Activated T-helper 1 cell treated with Interleukin-2 at 50 U/mL for 16 hours (primary cell): ENCODE measurements at places on chromosomes 5 and 9.
A peak's percentile ranks its signal among the peaks of the same experiment; 100 is the strongest.

- DNase-seq: no peak
These were observed 158.5 kb downstream of the TRPM3 start for GRCh38 chr9:70962761-70963440.

GRCh38 chr9:87337335-87338087 is 160.2 kb upstream of the DAPK1 start:
- no peak for DNase-seq

GRCh38 chr5:139696167-139696893 is 48.2 kb downstream of the CXXC5 start:
- no peak for DNase-seq

DNA sequence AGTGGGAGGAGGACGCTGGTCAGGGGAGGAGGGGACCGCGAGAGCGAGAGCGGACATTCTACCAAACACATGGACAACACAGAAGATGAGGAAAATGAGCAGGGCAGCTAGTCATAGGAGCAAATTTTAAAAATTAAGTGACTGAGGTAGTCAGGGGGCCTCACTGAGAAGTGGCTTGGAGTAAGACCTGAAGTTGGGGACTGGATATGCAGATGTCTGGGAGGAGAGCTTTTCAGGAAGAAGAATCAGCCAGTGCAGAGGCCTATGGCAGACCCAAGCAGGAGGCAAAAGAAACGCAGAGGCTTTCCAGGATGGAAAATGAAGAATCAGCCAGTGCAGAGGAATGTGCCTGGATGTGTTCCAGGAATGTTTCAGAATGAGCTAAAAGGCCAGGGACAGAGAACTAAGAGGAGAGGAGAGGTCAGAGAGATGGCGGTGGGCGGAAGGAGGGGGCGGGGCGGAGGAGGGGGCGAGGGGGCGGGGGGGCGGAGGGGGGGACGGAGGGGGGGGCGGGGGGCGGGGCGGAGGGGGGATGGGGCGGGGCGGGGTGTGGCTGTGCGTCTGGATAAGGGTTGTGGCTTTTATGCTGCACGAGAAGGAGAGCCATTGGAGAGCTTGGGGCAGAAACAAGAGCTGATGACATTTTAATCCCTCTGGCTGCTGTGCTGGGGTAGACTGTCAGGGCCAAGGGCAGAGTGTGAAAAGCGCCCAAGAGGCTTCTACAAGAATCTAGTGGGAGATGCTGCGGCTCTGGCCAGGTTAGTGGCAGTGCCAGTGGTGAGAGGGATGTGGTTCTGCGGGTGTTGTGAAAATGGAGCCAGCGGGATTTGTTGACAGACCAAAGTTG is 129.6 kb downstream of the KCNIP1 start:
- DNase-seq: no peak

DNA sequence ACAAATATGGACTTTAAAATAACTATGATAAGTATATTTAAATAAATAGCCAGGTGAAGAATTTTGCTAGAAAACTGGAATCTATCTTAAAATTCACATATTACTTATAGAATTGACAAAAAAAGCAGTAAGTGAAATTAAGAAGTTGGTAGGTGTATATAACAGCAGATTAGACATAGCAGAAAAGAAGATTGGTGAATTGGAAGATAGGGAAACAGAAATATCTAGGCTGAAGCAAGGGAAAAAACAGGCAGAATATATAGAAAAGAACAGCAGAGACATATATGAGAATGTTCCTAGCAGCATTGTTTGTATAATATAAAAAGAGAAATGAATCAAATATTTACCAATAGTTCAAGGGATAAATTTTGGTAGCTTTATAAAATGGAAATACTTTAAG is 294.9 kb downstream of the TMEM232 start:
- DNase-seq: no peak

- DNase-seq: no peak
These were observed 208.3 kb downstream of the MCTP1 start for GRCh38 chr5:95076395-95077185.

GRCh38 chr5:39822020-39822419 is 397.2 kb upstream of the DAB2 start:
- DNase-seq: no peak

- DNase-seq: no peak
These were observed 34.1 kb upstream of the ARRDC3 start for GRCh38 chr5:91417219-91417618.

DNA sequence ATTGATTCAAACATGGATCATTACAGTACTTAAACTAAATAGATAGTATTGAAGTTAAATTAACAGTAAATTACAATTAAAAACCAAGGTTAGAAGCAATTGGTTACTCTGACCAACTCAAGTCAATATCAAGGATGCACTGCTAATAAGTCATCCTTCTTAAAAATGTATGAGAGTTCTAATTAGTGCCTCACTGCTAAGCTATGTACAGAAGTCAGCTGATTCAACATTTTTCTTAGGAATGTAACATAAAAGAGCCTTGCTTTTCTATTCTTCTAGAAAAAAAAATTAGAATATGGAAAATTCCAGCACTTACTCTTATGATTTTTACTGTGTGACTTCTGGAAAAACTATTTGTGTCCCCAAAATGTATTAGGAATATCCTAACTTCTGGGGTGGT is 75.7 kb upstream of the FBN2 start:
- DNase-seq: no peak

GRCh38 chr9:134251296-134252069 is 74.8 kb upstream of the RXRA start:
- DNase-seq: no peak

- DNase-seq: no peak
These were observed 536.6 kb downstream of the PDE4D start for GRCh38 chr5:59356813-59357380.

DNA sequence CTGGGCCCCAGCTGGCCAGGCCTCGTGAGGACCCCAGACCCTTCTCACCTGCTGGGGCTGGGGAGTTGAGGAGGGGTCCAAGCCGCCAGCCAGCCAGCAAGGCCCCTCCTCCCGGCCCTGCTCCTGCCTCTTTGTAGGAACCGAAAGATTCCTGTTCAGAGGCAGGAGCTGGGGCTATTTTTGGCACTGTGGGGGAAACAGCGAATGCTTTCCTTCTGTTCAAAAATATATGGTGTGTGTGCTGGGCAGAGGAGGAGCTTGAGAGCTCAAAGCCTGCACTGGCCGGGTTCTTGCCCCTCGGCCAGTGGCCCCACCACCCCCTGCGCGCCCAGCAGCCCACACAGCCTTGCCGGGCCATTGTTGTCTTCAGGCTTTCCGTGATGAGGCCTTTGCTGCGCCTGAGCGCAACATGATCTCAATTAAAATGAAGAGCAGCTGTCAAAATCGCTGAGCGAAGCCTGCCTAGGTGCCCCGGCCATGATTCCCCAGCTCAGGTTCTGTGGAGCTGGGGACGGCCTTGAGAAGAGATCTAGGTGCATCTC is 13.4 kb downstream of the NCS1 start:
- DNase-seq: no peak

GRCh38 chr9:92775466-92775865 is 10.8 kb upstream of the BICD2 start:
- no peak for DNase-seq

GRCh38 chr9:89872913-89873707 is 268.3 kb downstream of the GADD45G start:
- DNase-seq: no peak

GRCh38 chr5:98734646-98735045 is 38.8 kb upstream of the RGMB start:
- DNase-seq: no peak

GRCh38 chr5:158801893-158802292 is 297.8 kb downstream of the EBF1 start:
- DNase-seq: no peak

- peak; percentile 48 for DNase-seq
These were observed 113.4 kb downstream of the SYK start for GRCh38 chr9:90914868-90915483.

- DNase-seq: no peak
These were observed 192.4 kb downstream of the DOCK8 start for GRCh38 chr9:406886-407654.

DNA sequence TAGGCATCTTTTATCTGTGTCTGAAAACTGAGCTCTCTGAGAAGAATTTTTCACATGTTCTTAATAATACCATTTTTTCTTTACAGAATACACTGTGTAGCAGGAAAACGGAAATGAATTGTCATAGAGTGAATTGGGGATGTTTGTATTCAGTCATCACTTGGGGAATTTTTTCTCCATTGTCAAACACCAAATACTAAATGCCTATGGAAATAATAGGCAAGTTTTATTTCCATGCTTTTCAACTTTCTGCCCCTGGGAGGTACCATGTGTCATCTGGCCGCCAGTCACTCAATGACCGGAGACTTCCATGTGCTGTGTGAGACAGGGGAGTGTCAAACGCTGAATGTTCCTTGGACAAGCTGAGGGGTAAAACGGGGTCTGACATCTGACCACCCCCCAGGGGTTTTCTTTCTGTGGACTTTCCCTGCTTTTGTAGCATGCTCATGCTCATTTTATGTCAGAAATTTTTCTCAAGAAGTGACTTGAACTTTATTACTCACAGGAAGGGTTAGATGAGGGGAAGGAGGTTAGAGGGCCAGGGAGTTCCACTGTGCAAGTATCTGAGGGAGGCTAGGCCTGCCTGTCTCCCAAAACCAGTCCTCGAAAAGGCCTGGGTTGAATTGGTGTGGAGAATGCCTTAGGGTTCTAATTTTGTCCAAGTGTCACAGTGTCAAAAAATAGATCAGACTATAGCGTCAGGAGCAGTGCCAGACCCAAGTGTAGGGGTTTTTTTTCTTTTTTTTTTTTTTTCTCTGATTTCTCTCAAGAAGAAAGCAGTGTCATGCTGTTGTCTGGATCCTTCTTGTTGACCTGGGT is 438.6 kb downstream of the AGTPBP1 start:
- DNase-seq: no peak

- no peak for DNase-seq
These were observed 112.6 kb upstream of the SPDL1 start for GRCh38 chr5:169471021-169471420.

- DNase-seq: no peak
These were observed 8.3 kb downstream of the FOXD1 start for GRCh38 chr5:73440262-73440661.

DNA sequence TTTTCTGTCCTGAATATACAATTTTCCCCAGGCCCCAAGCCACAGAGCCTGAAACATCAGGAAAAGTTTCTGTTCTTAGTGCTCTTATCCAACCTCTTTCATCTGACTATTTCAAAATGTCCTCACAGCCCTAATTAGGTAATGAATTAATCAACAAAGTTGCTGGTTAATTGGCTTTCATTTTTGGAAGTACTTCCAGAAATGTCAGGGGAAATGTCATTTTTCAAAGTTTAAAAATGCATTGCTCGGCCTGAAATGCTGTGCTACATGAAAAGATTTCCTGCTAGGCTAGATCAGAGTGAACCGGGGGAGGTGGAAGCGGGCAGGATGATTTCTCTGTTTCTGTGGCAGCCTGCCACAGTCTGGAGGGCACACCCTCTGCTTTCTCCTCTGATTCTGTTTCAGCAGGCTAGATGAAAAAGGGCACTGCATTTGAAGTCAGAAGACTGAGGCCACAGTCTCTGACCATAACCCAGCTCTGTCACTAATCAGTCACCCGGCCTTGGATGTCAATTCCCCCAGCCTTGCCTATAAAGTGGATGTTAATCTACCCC is 55.9 kb upstream of the BARX1 start:
- no peak for DNase-seq

DNA sequence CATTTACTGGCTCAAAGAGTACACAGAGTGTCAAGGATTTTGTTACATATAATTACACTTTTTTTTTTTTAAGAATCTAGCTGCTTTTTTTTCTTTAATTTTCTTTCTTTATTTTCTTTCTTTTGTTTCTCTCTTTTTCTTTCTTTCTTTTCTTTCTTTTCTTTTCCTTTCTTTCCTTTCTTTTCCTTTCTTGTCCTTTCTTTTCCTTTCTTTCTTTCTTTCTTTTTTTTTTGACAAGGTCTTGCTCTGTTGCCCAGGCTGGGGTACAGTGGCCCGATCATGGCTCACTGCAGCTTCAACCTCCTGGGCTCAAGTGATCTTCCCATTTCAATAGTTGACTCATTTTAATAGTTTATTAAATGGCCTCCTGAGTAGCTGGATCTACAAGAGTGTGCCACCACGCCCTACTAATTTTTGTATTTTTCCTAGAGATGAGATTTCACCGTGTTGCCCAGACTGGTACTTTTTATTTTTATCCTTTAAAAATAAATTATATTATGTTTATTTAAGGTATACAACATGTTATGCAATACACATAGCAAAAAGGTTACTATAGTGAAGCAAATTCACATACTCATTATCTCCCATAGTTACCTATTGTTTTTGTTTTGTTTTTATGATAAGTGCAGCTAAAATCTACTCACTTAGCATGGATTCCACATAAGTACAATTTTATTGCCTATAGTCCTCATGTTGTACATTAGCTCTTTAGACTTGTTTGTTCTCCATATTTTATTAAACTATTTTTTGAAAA is 381.5 kb upstream of the KLF4 start:
- no peak for DNase-seq
